RWPE2 (cell line): ENCODE measurements at places on chromosomes 1 and 21.
A peak's percentile ranks its signal among the peaks of the same experiment; 100 is the strongest.

- no peak for DNase-seq
Observed at GRCh38 chr1:117359561-117360289, 7.5 kb upstream of the MAN1A2 start.

DNA sequence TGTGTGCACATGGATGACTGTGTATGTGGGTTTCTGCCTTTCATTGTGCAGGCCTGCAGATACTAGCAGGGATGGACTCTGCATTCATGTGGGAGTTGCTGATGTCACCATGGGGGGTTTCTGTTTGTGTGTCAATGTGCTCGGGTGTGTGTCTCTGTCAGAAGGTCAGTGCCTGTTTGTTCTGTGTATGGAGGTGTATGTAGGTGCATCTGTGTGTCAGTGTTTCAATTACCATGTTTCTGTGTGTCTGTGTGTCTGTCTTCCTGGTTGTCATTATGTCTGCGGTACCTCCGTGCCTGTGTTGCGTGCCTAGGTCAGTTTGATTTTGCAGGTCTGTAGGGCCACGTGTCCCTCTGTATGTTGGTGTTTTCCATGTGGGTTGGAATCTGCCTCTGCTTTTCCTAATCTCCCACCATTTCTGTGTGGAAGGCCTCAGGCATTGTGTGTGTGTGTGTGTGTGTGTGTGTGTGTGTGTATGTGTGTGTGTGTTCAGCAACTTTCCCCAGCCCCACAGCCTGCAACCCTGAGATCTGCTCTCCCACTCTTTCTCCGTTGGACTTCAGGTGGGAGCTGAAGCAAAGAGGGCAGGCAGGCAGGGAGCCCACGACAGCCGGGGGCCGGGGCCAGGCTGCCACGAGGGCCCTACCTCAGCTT, 36.7 kb upstream of the WASF2 start:
- no peak for DNase-seq

GRCh38 chr1:28971980-28972771, 57.8 kb downstream of the EPB41 start:
- no peak for DNase-seq

- DNase-seq = no peak
Observed at GRCh38 chr1:150484861-150485260, 2.4 kb upstream of the TARS2 start.

GRCh38 chr1:173870252-173871075, 2.3 kb downstream of the ZBTB37 start:
- DNase-seq = no peak

DNA sequence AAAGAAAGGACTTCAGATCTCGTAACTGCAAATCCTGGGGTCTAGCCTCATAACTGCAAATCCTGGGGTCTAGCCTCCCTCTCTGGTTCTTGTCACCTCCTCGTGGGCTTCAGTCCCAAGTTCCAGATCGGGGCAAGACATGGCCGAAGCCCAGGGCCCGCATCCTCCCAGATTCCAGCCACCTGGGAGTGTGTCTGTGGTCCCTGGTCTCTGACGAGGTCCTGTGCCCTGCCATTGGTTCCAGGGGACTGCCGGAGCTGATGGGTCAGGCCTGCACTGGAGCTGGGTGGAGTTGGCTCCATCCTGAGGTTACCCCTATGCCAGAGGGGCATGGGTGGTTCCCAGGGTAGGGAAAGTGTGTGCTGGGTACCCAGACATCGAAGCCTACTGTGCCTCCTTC, 17.7 kb upstream of the C1orf174 start:
- no peak for DNase-seq

DNA sequence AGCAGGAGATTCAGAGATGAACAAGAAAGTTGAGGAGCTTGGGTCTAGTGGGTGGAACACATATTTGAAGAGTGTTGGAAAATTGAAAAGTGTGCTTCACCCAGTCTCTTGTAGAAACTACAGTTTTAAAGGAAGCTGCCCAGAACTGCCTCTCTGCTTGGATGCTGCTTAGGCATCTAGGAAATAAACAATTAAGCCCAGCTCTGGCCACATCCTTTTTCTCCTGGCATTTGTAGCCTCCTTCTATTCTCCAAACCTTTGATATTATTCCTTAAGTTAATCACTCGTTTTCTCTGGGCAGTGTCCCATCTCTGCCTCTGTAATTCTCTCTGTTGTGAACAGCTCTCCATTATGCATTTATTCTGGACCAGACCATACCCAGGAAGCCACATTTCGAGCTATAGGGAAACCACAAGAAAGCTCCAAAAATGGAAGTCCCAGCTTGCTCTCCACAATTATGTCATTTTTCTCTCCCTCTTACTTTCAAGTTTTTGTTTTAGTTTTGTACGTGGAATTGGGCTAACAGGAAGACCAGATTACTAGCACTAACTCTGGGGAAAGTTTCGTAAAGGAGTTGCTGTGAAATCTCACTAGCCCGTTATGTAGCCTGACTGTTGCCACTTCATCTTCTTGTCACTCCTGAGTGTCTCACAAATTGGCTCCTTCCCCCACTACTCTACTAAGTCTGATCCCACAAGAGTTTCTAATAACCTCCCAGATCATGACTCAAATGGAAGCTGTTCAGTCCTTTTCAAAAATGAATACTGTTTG, 102.2 kb downstream of the NTMT2 start:
- no peak for DNase-seq

GRCh38 chr1:202348005-202348508, 442 bp upstream of the PPP1R12B start:
- no peak for DNase-seq

DNA sequence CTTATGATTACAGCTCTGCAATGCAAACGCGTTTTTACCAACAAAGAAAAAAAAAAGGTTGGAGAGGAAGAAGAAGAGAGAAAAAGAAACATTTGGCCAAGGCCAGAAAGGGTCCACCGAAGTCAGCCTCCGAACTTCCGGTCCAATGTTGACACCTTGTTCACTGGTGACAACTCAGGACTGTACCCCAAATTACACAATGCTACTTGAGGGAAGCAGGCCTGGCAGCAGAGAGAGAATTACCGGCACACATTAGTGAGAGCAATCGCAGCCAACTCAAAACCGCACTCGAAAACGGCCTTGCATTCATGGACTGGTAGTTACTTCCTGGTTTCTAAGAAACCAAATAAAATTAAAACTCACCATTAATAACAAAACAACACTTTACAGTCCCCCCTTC, 652.5 kb downstream of the KIF26B start:
- DNase-seq = no peak

DNA sequence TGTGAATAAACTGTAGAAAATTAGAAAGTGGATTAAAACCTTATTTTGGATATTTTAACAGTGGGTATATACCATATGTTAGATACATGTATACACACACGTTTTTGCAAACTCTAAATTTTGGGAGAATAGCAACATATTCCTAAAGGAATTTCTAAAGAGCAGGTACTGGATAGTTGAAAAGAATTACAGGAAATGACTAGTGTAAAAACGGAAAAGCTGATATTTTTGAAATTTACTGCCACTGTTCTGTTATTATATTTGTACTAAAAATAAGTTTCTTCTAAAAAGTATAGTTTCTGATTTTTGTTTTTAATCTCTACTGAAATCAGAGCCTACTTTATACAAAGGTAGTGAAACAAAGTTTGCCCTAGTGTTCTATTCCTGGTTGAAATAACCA, 114.1 kb downstream of the HS2ST1 start:
- no peak for DNase-seq

DNA sequence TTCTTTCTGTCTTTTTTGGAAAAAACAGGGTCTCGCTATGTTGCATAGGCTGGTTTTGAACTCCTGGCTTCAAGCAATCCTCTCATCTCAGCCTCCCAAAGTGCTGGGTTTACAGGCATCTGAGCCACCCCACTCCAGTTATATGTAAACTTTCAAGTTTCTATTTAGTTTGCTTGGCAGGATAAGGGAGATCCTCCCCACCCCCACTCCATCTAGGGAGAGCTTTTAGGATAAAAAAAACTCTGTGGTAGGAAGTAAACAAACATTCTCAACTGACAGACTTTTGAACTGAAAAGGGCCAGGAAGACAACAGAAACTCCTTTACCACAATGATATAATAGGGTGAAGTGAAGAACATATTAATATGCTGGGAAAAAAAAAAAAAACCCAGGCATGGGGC, 41.0 kb upstream of the ZNF326 start:
- DNase-seq = no peak

DNA sequence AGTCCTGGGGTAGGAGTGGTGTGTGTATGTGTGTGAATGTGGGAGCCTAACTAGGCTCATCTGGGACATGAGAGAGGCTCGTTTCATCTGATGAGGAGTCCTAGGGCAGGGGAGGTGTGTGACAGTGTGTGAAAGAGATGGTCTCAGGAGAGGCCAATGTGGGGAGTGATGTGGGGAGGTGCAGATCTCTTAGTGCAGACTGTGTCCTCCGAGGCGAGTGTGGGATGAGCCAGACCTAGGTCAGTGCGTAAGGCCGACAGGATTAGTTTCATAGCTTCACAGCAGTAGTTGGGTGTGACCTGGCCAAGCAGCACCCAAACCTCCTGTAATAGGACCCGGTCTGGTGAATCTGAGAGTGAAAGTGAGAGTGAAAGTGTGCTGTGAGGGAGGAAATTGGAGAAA, 94.7 kb downstream of the LIPI start:
- DNase-seq = no peak

DNA sequence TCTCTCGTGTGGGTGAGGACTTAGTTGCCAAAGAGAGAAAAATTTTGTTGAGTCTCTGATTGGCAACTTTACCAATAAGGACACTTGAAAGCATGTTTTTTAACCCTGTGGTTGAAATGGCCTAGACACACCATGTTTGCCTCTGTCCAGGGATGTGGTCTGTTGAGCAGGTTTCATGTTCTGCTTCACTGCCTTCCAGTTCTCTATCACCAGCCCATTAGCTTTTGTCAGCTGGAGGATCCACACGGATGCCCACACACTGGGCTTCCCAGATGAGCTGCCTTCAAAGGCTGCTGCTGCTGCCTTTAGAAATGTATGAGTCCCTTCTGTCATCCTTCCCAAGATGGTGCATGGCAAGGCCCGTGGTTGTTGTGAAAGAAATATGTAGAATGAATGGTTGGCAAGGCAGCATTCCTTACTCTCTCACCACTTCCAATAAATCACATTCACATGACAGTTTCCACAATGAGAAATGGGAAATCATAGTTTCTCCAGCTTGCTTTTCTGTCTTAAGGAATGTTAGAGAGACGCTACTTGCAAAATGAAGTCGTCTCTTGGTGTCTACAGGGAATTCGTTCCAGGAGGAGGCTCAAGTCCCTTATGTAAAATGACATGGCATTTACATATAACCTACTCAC, 108.2 kb upstream of the SLC35F3 start:
- no peak for DNase-seq

GRCh38 chr1:20792196-20792595, 5.1 kb upstream of the HP1BP3 start:
- no peak for DNase-seq

- no peak for DNase-seq
Observed at GRCh38 chr1:210587566-210587965, 258.9 kb downstream of the HHAT start.

- no peak for DNase-seq
Observed at GRCh38 chr1:155947741-155948140, 6.3 kb downstream of the RXFP4 start.

DNA sequence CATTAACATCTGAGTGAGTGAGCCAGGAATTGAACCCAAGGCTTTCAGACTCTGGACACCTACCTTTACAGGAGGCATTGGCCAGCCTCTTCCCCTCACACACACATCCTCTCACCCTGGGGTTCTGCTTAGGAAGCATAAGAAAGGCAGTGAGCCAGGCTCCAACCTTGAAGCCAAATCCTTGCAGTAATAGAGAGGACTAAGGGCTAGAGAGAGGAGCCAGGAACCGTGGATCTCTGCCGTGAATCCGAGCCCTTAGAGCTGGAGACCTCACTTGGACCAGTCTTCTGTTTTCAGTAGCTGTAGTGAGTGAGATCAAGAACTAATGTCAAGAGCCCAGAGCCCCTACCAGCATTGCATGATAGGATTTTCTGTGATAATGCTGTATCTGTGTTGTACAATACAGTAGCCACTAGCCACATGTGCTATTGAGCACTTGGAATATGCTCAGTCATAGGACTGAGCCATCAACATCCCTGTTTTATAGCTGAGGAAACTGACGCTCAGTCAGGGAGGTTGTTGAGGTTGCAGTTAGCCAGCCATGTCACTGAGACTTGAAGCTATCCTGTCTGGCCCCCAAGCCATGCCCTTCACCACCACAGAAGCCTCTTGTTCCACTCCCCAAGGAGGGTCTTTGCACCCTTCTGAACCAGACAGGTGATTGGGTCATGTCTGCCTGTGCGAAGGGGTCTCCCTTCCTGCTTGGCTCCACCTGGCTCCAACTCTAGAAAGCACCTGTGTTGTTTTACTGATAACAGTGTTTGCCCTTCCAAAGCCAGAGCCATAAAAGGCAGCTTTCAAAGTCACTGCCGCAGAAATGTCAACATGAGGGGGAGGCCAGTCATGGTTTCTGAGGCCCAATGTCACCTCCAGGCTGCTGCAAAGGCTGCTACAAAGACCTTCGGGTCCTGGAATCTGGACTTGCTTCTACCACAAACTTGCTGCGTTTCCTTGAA, 101.1 kb upstream of the JUN start:
- no peak for DNase-seq

- no peak for DNase-seq
Observed at GRCh38 chr21:35178827-35179226, 129.7 kb upstream of the RUNX1 start.

- DNase-seq = no peak
Observed at GRCh38 chr1:4395158-4395557, 259.3 kb upstream of the AJAP1 start.

GRCh38 chr1:88655685-88656299, 28.3 kb upstream of the PKN2 start:
- no peak for DNase-seq

- no peak for DNase-seq
Observed at GRCh38 chr1:99677416-99677815, 31.5 kb downstream of the PALMD start.

DNA sequence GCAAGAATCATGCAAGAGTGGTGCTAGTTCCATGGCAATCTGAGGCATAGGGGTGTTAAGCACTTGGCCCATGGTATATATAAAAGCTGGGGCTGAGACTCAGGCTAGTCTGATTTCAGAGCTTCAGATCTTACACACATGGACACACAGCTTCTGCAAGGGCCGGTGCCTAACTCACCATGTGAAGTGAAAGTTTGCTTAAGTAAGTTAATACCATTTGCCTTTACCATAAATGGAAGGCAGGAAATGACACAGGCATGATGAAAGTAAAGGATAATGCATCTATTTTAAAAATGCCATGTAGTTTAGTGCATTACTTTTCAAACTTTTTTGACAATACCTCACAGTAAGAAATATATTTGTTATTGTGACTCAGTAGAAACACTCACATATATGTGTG, 122.6 kb downstream of the KCNJ6 start:
- DNase-seq = no peak

- no peak for DNase-seq
Observed at GRCh38 chr1:67741736-67742135, 56.7 kb downstream of the GADD45A start.

- DNase-seq = peak; percentile 85
Observed at GRCh38 chr1:58572690-58573089, 4.4 kb downstream of the TACSTD2 start.

DNA sequence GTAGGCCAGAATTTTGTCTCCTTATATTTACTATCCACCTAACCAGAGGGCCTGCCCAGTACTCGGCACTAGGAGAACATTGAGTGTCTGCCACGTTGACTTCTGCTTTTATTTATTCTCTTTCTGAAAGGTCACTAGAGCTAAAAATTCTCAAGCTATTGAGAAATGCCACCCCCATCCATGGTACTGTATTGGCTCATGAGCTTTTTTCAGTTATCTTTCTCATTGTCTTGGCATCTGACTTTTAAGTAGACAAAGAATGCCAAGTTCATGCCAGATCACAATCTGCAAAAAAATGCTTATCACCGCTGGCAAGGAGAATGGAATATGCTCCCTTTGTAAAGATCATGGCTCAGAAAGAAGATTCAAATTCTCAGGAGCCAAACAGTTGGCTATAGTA, 49.8 kb upstream of the MROH9 start:
- DNase-seq = no peak
